ENCODE measurements at places on chromosomes 3 and 15.
A peak's percentile ranks its signal among the peaks of the same experiment; 100 is the strongest.

GRCh38 chr3:169591159-169591951 is 72.2 kb downstream of the MECOM start:
- no peak for DNase-seq

DNA sequence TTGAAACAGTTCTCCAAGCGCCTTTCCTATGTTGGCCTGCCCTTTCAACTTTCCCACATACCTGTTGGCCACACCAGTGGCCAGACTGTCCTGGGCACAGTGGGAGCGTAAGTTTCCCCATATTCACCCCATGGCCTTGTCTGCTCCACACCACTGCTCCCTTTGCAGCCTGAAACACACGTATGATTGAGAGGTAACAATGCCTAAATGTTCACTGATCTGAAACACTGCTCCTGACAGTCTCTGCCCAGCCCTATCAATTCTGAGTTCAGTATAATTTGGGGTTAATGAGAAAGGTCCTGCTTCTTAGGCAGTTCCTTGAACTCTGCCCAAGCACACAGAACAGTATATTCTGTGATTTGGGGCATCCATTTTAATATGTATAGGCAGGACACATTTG is 52.2 kb downstream of the ANXA2 start:
- DNase-seq: no peak

DNA sequence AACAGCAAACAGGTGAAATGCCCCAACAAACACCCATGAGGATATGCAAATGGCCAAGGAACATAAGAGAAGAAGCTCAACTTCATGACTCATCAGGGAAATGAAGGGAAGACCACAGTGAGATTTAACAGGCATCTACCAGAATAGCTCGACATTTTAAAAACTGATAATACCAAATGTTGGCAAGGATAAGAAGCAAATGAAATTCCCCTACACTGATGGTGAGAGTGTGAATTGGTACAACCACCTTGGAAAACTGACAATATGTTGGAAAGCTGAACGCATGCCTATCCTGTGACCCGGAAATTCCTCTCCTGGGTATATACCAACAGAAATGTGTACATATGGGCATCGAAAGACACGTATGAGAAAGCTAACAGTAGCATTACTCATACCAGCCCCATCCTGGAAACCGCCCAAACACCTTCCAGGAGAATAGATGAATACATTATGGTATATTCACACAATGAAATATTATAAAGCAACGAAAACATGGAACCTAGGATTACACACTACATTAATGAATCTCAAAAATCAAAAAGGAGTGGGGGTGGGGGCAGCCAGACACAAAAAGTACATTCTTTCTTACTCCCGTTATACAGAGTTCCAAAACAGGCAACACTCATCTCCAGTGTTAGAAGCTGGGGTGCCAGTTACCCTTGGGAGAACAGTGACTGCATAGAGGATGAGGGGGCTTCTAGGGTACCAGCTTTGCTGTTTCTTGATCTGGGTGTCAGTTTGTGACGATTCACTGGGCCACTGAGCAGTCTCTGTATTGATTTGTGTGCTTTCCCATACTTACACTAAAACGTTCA is 16.9 kb downstream of the RFTN1 start:
- DNase-seq: no peak

DNA sequence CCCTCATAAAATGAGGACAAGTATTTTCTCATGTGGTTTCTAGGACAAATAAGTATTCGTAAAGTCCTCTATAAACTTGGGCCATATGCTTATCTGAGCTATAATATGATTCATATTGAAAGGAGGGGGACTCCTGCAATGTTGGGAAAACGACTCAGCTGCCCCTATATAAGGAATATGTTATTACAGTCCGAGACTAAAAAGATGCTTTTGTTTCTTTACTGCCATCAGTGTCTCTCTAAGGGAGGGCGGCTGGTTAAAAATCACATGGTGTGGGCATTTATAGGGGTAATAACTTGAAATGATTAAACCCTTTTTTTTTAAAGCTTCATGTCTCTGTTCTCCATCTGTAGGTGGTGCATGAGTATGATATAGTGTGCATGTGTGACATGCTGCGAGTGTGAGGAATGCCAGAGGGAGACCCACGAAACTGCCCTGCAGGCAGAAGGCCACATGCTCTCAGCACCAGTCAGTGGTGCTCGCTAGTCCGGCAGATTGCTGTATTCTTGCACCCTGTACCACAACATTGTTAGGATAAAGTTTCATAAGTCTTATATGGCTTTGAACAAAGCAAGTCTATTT is 256.0 kb upstream of the CTDSPL start:
- DNase-seq: no peak

DNA sequence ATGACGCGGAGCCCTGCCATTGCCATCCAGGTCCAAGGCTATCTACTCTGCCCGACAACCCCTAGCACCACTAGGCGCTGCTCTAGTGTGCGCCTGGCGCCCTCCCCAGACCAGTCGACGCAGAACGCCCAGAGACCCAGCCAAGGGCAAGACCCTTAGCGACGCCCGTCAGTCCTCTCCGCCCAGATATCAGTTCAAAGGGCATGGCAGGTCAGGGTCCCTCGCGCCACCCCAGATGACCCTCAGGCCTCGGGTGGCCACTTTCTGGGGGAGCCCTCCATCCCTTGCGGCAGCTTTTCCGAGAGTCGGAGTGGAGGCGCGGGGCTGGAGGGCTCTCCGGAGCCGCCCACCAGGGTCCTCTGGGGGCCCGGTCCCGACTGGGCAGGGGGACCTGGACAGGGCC is 371 bp upstream of the CLSTN2 start:
- DNase-seq: peak; percentile 57

DNA sequence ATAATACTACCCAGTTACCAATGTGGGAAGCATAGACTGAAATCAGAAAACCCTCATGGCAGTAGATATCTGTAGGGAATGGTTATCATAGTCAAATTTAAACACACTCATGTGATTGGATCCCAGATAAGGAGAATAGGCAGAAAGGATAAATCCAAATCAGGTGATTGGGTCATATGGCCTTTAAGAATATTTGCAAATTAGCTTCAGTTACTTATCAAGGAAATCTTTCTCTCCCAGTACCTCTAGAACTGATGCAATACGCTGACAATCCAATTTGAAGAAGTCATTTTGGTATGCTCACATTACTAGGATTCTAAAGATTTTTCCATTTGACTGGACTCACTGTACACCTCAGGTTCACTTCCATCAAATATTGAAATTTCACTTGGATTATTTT is 87.7 kb upstream of the MNS1 start:
- no peak for DNase-seq

- DNase-seq: no peak
These were observed 94.5 kb downstream of the SEC22A start for GRCh38 chr3:123296261-123296660.

- DNase-seq: no peak
These were observed 149.5 kb downstream of the EPHA3 start for GRCh38 chr3:89256882-89257281.

- DNase-seq: no peak
These were observed 102.8 kb downstream of the PEX5L start for GRCh38 chr3:179933914-179934313.

GRCh38 chr3:9779721-9780457 is 10.1 kb upstream of the CAMK1 start:
- no peak for DNase-seq

DNA sequence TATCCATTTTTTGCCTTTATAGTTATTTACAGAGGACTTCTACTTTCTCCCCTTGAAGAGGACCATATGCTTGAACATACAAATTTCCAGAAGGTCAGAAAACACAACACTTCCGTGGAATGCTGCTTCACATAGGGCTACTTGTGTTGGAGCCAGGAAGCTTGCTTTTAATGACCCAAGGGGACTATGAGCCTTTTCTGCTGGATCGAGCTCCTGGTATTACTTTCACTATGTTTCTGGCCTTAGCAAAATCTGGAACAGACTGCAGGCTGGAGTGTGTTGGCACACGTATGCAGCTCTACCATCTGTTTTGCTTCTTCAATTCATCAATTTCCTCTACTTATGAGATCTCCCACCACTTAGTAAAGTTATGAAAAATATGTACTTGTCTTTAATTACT is 69.3 kb upstream of the CBLB start:
- DNase-seq: no peak

DNA sequence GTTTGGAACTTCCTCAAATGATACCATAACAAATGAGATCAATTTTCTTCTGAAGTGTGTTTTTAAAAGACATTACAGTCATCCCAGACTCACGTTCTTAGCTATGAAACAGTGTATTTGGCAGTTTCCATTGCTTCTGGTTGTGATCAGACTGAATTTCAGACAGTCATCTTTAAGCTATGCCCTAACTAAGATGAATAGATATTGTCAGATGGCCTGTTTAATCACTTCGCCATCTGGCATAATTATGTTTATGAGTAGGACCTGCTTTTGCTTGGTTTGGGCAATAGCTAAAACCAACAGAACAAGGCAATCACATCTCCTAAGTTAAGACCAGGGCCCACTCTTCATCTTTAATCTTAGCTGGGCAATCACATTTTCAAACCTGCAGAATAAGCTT is 313.1 kb downstream of the SV2B start:
- DNase-seq: no peak

DNA sequence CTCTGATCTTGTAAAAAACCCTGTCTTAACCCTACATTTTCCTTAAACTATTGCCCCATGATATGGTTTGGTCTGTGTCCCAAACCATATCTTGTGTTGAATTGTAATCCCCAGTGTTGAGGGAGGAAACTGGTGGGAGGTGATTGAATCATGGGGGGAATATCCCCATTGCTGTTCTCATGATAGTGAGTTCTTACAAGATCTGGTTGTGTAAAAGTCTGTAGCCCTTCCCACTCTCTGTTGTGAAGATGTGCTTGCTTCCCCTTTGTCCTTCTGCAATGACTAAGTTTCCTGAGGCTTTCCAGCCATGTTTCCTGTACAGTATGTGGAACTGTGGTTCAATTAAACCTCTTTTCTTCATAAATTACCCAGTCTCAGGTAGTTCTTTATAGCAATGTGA is 881.4 kb downstream of the DIPK2A start:
- no peak for DNase-seq

DNA sequence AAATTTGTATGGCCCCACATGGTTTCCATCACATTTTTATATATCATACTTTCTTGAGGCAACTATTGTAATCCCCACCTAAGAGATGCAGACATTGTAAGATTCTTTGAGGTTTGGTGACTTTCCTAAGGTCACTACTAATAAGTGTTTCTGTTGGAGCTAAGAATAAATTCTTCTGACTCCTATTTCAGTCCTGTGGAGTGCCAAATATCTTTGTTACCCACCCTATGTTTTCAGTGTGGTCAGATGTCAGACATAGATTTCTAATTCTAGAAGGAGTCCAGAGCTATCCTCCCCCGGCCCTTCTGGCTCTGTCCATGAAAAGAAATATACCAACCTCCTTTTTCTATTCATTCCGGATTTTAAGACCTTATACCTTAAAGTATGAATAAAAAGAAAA is 46.2 kb upstream of the FILIP1L start:
- DNase-seq: no peak

DNA sequence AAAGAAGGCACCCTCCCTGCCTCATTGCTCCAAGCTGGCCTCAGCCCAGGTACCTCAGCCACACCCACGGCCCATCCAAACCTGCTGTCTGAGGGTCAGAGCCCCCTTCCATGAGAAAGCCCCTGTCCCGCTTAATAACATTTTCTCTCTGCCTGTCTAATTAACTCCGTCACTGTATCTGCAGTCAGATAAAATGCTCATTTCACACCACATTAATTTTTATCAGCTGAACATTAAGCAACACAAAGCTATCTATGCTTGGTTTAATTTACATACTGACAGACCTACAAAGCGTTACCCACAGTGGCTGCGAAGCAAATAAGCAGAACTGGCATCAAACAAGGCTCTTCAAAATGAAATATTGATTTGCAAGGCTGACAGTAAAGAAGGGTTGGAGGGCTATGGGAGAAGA is 309.8 kb upstream of the ICE2 start:
- no peak for DNase-seq

GRCh38 chr15:98067339-98067738 is 106.8 kb downstream of the ARRDC4 start:
- DNase-seq: no peak

- no peak for DNase-seq
These were observed 93.1 kb upstream of the KBTBD8 start for GRCh38 chr3:66904831-66905493.

GRCh38 chr3:58084166-58084565 is 75.9 kb downstream of the FLNB start:
- DNase-seq: no peak

- DNase-seq: no peak
These were observed 20.3 kb upstream of the PTPN9 start for GRCh38 chr15:75599401-75599800.

GRCh38 chr3:124817079-124817478 is 70.1 kb downstream of the ITGB5 start:
- DNase-seq: no peak

DNA sequence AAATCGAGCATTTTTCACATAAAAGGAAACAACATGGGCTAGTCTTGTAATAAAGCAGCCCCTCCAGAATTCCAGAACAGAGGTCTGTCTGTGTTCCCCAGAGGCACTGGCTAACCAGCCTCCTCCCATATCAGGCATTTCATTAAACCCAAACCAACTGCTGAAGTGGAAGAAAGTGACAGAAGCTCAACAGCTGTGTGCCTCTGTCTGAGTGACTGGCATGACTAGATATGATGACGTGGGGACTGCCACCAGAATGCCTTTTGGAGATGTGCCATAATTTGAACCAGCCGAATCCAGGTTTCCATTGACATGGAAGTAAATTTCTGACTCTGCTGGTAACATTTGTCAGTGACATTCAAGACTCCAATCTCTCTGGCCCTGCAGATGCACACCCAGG is 8.7 kb downstream of the LIMD1 start:
- DNase-seq: no peak

GRCh38 chr15:98580572-98580971 is 67.8 kb upstream of the IGF1R start:
- no peak for DNase-seq

GRCh38 chr3:195865752-195866151 is 42.6 kb downstream of the TNK2 start:
- DNase-seq: no peak

- no peak for DNase-seq
These were observed 99.6 kb upstream of the ETV5 start for GRCh38 chr3:186208296-186208989.

DNA sequence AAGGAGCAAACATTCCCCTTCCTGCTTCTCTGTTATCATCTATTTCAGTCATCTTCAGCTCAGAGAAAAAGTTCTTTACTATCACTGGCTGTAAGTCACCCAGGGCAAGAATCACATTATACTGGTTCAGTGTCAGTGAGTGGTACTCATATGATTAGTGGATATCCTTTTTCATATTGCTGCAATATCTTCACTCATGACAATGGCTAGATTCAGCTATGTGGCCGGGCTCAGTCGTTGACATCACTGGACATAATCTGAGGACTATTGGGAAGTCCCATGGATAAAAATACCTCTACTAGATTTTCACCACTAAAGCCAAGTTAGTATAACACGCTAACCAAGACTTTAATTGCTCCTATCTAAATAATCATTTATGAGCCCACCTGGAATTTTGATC is 91.3 kb upstream of the UBE2E2 start:
- no peak for DNase-seq

GRCh38 chr15:100696452-100696851 is 94.1 kb downstream of the ASB7 start:
- DNase-seq: no peak
